ENCODE measurements at places on chromosomes 4 and X. TPM values are rescaled to one million over a fixed set of nuclear protein-coding genes. Genes with fewer than 3 reads are reported as not detected.

SRPK3 gene
- 0.85 TPM for total RNA-seq

BMPR1B gene
- 0.56 TPM for total RNA-seq

HDX gene
- 4.5 TPM for total RNA-seq

GDPD2 gene
- total RNA-seq: under 0.01 TPM

CT47C1 gene
- total RNA-seq: not detected

NDNF gene
- 0.56 TPM for total RNA-seq

CD38 gene
- under 0.01 TPM for total RNA-seq

ASMT gene
- total RNA-seq: not detected

LNX1 gene
- total RNA-seq: 1.2 TPM

S100G gene
- total RNA-seq: not detected

GAGE12F gene
- not detected for total RNA-seq

FAAH2 gene
- not detected for total RNA-seq

SHOX gene
- not detected for total RNA-seq

ARAP2 gene
- total RNA-seq: 0.96 TPM

NDST4 gene
- total RNA-seq: not detected

MAGEB4 gene
- not detected for total RNA-seq

ATP1B4 gene
- not detected for total RNA-seq

SLC9B1 gene
- 2.0 TPM for total RNA-seq

NAT8L gene
- under 0.01 TPM for total RNA-seq

TEC gene
- 1.1 TPM for total RNA-seq

GRIA2 gene
- not detected for total RNA-seq

NOX1 gene
- not detected for total RNA-seq

ARSJ gene
- total RNA-seq: 51.3 TPM

NXF3 gene
- total RNA-seq: under 0.01 TPM

SLC2A9 gene
- total RNA-seq: 2.1 TPM

NXF2B gene
- total RNA-seq: not detected

ESX1 gene
- not detected for total RNA-seq
